ENCODE measurements at places on chromosomes 13 and 19. TPM values are rescaled to one million over a fixed set of nuclear protein-coding genes. Genes with fewer than 3 reads are reported as not detected.

- DNase-seq, result no peak
These were observed 20.7 kb downstream of the EPN1 start for GRCh38 chr19:55695511-55696290.

DNA sequence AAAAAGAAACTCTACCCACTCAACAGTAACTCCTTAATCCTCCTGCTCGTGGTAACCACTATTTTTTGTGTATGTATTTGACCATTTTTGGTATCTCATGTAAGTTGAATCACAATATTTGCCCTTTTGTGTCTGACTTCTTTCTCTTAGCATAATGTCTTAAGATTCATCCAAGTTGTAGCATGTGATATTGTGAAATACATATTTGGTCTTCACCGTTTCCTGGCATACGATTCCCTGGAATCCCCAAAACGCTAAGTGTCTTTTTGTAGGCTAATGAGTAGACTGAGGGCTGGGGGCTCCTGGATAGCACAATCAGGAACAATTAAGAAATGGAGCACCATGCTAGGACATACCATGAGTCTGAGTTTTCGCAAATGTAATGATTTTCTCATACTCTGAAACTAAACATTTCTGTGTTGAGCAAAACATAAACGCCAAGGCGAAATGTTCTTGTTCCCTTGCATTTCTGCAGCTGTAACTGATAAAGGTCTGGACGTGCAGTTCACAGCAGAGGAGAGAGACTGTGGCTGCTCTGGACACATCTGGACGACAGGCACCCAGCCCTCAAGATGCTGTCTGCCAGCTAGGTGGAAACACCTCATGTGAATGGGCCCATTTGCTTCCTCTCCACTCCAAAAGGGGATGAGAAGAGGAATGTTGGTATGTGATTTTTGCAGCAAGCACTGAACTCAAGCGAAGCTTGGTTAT is 38.4 kb downstream of the BRD4 start:
- no peak for DNase-seq

DNA sequence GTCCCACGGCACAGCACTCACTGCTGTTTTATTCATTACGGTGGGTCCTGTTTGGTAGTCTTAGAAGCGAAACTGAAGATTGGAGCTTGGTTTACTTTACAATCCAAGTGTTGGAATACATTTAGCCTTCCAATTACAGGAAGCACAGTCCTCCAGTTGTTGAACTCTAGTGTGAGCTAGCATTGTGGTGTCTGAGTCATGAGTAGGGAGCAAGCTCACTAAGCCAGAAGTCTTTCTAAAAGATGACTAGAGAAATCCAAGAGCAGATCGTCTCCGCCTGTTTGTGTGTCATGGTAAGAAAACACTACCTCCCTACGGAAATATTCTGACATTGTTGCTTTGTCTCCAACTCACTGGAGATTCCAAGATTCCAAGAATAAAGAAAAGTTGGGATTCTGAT is 10.1 kb upstream of the SHISA2 start:
- DNase-seq, result peak; percentile 9

GRCh38 chr13:39347926-39348901 is 254.8 kb downstream of the LHFPL6 start:
- DNase-seq, result no peak

LRRC25 gene
- not detected for polyA plus RNA-seq

- DNase-seq, result no peak
These were observed 36.3 kb downstream of the COL4A2 start for GRCh38 chr13:110343241-110343865.

DNA sequence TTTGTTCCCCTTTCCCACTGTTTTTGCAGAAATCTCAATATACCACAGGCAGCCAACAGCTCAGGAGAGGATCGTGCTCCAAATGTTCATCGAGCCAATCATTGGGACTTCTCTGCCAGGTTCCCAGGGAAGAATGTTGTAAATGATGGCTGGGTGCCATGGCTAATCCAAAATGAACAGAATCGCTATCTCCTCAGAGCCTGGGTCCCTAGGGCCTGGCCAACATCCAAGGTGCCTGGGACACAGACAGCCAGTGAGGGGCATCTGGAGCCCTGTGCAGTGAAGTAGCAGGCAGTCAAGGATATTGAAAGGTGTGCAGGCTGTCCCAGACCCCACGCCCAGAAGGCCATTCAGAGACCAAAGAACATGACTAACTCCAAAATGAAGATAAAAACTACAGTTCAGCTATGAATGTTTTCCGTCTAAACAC is 37.8 kb downstream of the BRD4 start:
- DNase-seq, result no peak

DNA sequence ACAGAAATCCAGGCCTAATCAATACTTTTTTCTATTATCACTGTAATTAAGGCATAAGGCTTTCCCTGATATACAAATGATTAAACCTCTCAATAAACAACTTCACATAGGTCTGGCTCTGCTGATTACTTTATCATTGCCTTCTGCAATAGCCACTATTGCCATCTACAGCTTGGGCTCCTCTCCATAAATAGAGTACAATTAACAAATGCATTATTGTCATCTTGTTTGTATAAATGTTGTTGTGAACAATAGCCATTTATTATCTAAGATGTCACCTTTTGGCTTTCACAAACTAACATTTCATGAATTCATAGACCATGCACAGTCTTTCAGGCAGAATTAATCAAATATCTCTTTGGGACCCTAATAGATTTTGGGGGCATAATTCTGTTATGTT is 53.3 kb downstream of the NHLRC3 start:
- DNase-seq, result no peak

DNA sequence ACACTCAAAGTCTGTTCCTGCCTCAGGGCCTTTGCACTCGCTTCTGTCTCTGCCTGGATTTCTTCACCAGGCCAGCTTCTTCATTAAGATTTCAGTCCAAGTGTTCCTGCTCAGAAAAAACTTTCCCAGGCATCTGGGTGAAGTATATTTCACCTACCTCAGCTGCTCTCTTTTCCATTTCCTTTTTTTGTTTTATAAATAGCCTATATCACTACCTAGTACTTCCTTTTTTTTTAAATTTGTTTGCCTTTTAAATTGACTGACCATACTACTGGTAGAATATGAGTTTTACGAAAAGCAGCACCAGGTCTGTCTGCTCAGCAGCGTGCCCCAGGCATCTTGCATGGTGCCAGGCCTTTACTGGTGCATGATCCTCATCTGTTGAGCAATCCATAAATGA is 1064.4 kb downstream of the UQCRFS1 start:
- no peak for DNase-seq

DNA sequence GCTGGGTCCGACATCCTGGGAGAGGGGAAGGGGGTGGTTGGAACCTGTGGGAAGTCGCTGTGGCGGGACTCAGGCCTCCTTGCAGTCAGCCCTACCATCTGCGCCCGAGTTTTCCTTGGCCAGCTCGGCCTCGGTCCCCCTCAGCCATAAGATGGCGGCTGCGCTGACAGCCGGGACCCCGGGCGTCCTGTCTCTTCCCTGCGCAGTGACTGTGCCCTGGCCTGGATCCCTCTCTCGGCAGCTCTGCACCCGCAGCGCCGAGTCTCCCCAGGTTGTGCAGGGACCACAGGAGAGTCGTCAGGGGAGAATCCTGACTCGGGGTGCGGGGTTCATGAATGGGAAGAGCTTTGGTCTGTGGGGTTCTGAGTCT is 345 bp downstream of the ZNF257 start:
- DNase-seq, result no peak

- no peak for DNase-seq
These were observed 957 bp upstream of the CCDC194 start for GRCh38 chr19:17394891-17395415.

KLK1 gene
- 0.17 TPM for polyA plus RNA-seq

DNA sequence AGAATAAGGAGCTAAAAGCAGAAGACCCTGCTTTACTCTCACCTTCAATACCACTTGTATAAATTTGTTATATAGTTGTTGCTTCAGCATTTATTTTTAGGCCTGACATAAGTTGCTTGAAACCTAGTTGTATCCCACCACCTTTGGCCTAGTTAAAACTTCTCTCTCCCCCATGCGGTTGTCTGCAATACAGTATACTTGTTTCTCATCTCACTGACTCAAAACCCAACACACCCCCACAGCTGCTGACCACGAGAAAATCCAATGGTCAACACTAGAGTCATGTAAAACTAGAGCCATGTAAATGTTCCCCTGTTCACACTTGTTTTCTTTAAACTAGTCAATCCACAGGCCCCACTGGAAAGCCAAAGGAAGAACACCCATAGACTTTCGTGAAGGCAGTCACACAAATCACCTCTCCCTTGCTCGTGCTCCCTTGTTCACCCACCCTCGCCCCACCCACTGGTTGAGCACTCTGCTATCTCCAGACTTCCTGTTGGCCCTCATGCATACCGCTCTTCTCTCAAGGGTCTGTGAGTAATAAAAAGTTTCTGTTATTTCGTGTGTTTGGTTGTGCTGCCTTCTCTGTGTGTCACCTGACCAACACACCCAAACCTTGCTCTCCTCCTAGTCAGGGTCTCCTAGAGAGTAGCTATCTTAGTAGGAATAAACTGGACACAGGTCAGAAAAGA is 12.9 kb upstream of the CCDC169 start:
- no peak for DNase-seq

DNA sequence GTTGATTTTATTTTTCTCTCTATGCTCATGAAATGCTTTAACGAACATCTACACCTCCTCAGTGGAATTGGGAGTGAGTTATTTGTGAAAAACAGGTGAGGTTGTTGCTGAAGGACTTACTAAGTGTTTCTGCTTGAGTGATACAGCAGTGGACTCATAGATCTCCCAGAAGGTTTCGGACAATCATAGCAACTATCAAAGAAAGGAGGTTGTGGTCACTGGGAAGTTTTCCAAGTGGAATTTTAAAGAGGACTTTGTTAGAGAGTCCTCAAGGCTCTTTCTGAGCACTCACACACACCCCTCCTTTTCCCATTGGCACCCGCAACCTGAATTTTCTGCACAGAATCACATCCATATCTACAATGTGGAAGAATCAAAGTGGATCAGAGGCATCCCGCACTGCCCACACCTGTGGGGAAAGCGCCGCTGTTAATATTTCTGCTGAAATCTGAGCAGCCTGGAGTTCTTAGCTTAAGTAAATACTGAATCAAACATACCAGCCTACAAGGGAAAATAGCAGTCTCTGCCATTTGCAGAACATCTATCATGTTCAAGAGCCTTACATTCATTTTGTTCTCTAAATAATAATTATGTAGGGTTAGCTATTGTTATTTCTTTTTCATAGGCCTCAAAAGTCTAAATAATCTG is 719.4 kb downstream of the DIAPH3 start:
- no peak for DNase-seq

DNA sequence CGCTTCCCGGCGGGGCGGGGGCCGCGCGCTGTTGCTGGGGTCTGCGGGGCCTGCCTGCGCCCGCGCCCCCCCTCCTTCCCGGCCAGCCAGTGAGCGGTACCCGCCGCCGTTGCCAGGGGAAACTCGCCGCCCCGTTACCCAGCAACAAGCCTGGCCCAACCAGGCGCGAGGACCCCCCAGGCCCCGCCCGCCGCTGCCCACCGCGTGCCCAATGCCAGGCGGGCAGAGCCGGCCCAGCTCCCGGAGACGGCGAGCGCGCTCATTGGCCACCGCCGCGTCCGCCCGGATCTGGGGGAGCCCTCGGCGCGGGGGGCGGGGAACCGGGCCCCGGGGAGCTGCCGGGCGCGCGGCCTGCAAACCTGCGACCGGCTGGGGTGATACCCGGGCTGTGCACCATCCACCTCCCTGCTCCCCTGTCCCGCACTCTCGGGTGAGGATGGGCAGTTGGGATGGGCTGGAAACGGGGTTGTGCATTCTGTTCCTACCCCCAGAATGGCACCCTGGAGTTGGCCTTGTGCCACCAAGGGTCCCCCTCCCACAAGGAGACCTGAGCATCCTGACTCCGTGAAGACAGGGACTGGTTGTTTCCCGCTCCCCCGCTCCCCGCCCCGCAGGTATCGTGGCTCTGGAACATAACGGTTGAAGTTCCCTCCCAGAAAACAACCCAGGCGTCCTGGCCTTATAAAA is 8.8 kb upstream of the BBC3 start:
- no peak for DNase-seq

HSD17B14 gene
- polyA plus RNA-seq, result 7.4 TPM

DNA sequence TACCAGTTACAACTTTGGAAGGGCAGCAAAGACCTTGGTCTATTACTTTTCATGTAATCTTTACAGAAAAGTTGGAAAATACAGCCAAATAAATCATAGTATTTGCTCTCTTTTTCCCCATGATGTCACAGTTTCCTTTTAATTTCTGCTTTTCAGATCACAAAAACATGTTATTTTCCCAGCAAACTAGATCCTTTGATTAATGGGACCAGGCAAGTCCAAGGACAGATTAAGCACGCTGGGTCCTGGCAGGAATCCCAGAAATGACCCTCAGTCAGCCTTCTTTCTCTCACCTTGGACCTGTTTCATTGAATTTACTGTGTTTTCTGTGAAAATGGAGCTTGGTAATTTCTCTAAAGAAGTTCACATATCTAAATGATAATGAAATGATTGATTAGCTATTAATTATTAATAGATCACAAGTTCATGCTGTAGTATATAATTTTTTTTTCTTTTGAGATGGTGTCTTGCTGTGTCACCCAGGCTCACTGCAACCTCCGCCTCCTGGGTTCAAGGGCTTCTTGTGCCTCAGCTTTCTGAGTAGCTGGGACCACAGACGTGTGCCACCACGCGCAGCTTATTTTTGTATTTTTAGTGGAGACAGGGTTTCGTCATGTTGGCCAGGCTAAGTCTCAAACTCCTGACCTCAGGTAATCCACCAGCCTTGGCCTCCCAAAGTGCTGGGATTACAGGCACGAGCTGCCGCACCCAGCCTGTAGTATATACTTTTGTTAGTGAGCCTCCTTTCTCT is 16.0 kb downstream of the SPATA13 start:
- no peak for DNase-seq

GRCh38 chr19:30085394-30085793 is 143.4 kb downstream of the URI1 start:
- no peak for DNase-seq

GRCh38 chr13:72072261-72072660 is 205.3 kb upstream of the DACH1 start:
- DNase-seq, result no peak

GRCh38 chr19:54035215-54036178 is 28.2 kb downstream of the VSTM1 start:
- peak; percentile 78 for DNase-seq

- DNase-seq, result no peak
These were observed 2.2 kb upstream of the DUS3L start for GRCh38 chr19:5793188-5793587.

DNA sequence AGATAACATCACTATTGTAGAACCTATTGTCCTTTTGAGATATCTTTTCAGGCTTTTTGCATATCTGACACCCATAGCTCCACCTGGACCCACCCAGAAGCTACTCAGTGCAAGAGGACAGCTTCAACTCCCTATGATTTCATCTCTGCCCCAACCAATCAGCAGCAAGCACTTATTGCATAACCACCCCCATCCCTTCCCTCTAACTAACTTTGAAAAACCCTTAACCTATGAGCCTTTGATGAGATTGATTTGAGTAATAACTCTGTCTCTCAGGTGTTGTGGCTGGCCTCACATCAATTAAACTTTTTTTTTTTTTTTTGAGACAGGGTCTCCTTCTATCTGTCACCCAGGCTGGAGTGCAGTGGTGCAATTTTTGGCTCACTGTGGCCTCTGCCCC is 13.4 kb upstream of the MTRF1 start:
- no peak for DNase-seq

- DNase-seq, result no peak
These were observed 63.2 kb downstream of the RAB20 start for GRCh38 chr13:110498327-110498726.

SMIM44 gene
- not detected for polyA plus RNA-seq

VSTM2B gene
- not detected for polyA plus RNA-seq

Measured in BJ (cell line).